Mesothelial cell of epicardium (in vitro differentiated cells): ENCODE measurements at places on chromosomes 6 and 20. TPM values are rescaled to one million over a fixed set of nuclear protein-coding genes. Genes with fewer than 3 reads are reported as not detected.
A peak's percentile ranks its signal among the peaks of the same experiment; 100 is the strongest.

Gene TMEM200A
- total RNA-seq, result 10.6 to 11.3 TPM (median 11.3 TPM) in 3 replicates

Gene MYCT1
- 1.6 to 2.3 TPM (median 2.0 TPM) in 3 replicates for total RNA-seq

Gene GABRR1
- total RNA-seq, result not detected in 3 replicates

DNA sequence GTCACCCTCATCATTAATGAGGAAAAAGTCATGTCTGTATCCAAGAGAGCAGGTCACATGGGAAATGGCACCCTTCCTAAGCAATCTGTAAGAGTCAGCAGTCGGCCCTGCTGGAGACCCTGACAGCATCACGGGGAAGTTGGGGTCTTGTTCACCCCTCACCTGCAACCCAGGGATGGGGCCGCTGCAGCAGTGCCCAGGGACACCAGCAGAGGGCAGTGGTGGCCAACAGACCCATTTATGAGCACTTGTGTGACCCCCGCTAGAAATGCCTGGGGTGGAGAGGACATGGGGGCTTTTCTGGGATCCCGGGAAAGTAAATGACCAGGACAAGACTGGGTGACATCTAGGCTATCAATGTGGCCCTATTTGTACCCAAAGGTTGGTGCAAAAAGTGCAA, 35.9 kb downstream of the ANKRD60 start:
- H3K4me3 ChIP-seq, result no peak overlapping the region
- no peaks in the 10 kb centered on the region for H3K4me1 ChIP-seq
- no peak overlapping the region for H3K27ac ChIP-seq

DNA sequence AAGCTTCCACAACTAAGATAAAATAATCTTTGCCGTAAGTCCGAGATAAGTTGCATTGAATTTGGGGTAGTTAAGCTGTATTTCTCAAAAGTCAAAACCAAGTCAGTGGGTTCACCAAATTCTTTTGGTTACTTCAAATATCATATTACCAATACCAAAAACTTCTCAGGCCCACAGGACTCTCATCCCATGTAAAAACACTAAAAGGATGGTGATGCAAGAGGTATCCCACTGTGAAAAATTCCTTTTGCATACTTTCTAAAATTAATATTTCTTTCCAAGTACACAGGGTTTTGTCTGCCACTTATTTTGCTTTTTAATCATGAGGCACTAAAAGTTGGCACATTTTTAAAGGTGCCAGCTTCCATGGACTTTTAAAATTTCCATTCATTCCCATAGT, 151.3 kb downstream of the GJA10 start:
- H3K36me3 ChIP-seq, result no peaks in the 10 kb centered on the region
- H3K4me3 ChIP-seq, result no peak overlapping the region
- H3K27ac ChIP-seq, result no peak overlapping the region
- H3K4me1 ChIP-seq, result peaks cover 2% of the 10 kb centered on the region

Gene LY6G6C
- total RNA-seq, result 0.89 to 1.4 TPM (median 1.3 TPM) in 3 replicates

GRCh38 chr6:107272246-107272645, 156.9 kb upstream of the BEND3 start:
- H3K4me1 ChIP-seq, result no peaks in the 10 kb centered on the region
- H3K36me3 ChIP-seq, result no peaks in the 10 kb centered on the region
- H3K27ac ChIP-seq, result no peak overlapping the region
- DNase-seq, result no peak
- H3K4me3 ChIP-seq, result no peak overlapping the region

DNA sequence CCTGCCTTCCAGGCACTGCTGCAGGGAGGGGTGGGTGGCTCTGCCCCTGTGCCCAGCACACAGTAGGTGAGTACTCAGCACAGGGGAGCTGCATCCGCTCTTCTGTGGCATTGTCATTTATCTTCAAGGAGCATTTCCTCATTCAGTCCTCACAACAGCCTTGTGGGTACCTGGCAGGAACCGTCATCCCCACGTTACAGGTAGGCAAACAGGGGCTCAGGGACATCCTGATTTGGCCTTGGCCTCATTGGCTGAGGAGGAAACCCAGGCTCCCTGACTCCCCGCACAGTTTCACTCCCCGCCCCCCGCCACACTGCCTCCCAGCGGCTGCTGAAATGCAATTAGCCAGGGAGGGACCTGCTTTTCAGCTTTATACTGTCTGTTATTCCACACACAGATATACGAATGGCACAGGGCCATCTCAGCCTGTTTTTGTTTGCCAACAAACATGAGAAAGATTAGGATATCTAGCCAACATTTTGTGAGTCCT, 24.2 kb upstream of the PNPLA1 start:
- no peaks in the 10 kb centered on the region for H3K27me3 ChIP-seq
- H3K36me3 ChIP-seq, result no peaks in the 10 kb centered on the region
- no peak for DNase-seq
- peaks cover 34% of the 10 kb centered on the region for H3K4me1 ChIP-seq

GRCh38 chr20:48544402-48545339, 283.1 kb downstream of the PREX1 start:
- peaks cover 35% of the 10 kb centered on the region for H3K4me1 ChIP-seq
- H3K27ac ChIP-seq, result no peak overlapping the region
- no peaks in the 10 kb centered on the region for H3K27me3 ChIP-seq
- H3K36me3 ChIP-seq, result peaks cover 2% of the 10 kb centered on the region

DNA sequence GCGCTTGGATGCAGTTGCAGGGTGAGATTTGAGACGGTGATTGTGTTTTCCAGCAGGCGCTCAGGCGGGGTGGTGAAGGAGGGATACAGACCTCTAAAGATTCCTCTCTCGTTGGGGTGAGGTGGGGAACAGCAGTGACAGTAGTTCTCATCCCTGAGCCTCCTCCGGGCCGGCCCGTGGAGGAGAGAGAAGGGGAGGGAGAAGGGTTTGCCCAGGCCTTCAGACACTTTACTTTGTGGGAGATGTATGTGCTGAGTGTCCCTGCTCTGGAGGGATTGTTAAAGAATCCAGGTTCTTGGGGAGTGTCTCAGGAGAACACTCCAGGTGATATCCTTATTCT, 41.0 kb downstream of the PSMB9 start:
- no peak for DNase-seq
- H3K4me1 ChIP-seq, result peaks cover 20% of the 10 kb centered on the region
- peak overlapping the region; percentile 99 for H3K4me3 ChIP-seq
- no peaks in the 10 kb centered on the region for H3K36me3 ChIP-seq

DNA sequence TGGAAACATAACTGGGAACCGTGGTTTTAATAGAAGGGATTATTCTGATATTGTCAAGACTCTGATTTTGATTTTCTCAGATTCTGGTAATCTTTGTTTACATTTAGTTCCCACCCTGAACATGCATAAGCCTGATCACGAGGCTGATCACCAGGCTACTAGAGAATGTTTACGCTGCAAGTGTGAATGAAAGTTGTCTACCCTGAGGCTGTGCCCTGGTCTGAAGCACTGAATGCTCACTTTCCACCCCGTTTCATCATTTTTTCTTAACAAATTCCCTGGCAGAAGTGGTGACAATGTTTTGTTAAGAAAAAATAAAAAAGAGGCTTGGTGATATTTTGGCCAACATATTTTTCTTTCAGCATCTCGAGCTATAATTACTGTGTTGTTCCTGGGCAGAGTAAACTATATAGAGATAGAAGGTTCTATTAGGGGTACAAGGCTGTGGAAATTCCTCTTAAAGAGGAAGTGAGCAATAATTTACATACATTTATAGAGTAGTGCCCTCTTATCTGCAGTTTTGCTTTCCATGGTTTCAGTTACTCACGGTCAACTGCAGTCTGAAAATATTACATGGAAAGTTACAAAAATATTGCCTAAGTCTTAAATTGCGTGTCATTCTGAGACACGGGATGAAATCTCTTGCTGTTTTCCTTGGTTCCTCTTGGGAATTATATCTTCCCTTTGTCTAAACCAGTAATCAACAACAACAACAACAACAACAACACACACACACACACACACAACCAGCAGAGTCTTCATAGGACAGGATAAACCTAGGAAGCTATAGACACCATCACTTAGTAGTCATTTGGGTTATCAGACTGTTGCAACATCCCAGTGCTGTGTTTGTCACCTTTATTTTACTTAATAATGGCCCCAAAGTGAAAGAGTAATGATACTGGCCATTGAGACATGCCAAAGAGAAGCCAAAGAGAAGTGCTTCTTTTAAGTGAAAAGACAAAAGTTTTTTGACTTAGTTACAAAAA, 566.6 kb upstream of the CITED2 start:
- peaks cover 22% of the 10 kb centered on the region for H3K4me1 ChIP-seq
- DNase-seq, result no peak
- H3K27me3 ChIP-seq, result no peaks in the 10 kb centered on the region
- H3K4me3 ChIP-seq, result no peak overlapping the region
- no peaks in the 10 kb centered on the region for H3K36me3 ChIP-seq

GRCh38 chr6:17486680-17487079, 93.3 kb downstream of the CAP2 start:
- H3K36me3 ChIP-seq, result peaks cover 11% of the 10 kb centered on the region
- H3K27me3 ChIP-seq, result no peaks in the 10 kb centered on the region
- H3K4me3 ChIP-seq, result no peak overlapping the region
- peaks cover 4% of the 10 kb centered on the region for H3K4me1 ChIP-seq

DNA sequence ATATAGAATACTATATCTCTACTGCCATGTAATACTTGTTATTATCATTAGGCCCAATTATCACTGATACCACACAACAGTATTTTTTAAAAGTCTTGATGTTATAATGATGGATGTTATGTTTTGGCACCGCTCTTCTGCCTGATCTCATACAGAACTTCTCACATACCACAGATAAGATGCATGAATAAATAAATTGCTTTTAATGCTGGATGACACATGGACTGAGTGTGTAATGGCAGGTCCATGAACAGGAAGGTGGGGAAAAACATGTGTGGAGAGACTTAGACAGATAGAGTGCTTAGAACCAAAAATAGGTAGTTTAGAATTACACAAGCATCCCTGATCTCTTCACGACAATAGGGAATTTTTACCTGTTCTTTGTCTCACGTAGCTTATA, 258.4 kb upstream of the MARCKS start:
- H3K27me3 ChIP-seq, result no peaks in the 10 kb centered on the region
- H3K27ac ChIP-seq, result no peak overlapping the region
- peaks cover 39% of the 10 kb centered on the region for H3K4me1 ChIP-seq

- no peaks in the 10 kb centered on the region for H3K36me3 ChIP-seq
- H3K27ac ChIP-seq, result no peak overlapping the region
- peaks cover 55% of the 10 kb centered on the region for H3K27me3 ChIP-seq
- H3K4me3 ChIP-seq, result no peak overlapping the region
- DNase-seq, result no peak
Measured at GRCh38 chr20:60236613-60237012, 278.4 kb downstream of the CDH26 start.

GRCh38 chr6:75493400-75494064, at the start of gene FILIP1:
FILIP1 (minus strand) TSS chr6:75493800; CDS start chr6:75414972, 78,828 bp downstream.
- H3K4me3 ChIP-seq, result peak within 1 kb of the TSS; percentile 66
- no peaks in the 10 kb centered on the region for H3K27me3 ChIP-seq
- peak within 1 kb of the TSS; percentile 90 for H3K27ac ChIP-seq
- H3K36me3 ChIP-seq, result no peaks in the 10 kb centered on the region
- H3K4me1 ChIP-seq, result peaks cover 73% of the 10 kb centered on the region
- no peak for DNase-seq

- H3K4me1 ChIP-seq, result peaks cover 32% of the 10 kb centered on the region
- H3K36me3 ChIP-seq, result peaks cover 6% of the 10 kb centered on the region
- H3K4me3 ChIP-seq, result no peak overlapping the region
- peak overlapping the region; percentile 37 for H3K27ac ChIP-seq
- no peaks in the 10 kb centered on the region for H3K27me3 ChIP-seq
- DNase-seq, result no peak
Measured at GRCh38 chr6:90536520-90536919, 50.4 kb downstream of the MAP3K7 start.

- no peaks in the 10 kb centered on the region for H3K4me1 ChIP-seq
- H3K27ac ChIP-seq, result no peak overlapping the region
- no peaks in the 10 kb centered on the region for H3K27me3 ChIP-seq
- no peak overlapping the region for H3K4me3 ChIP-seq
Measured at GRCh38 chr6:81366972-81367371, 385.5 kb downstream of the TENT5A start.

- H3K36me3 ChIP-seq, result no peaks in the 10 kb centered on the region
- peaks cover 27% of the 10 kb centered on the region for H3K4me1 ChIP-seq
- H3K27ac ChIP-seq, result no peak overlapping the region
Measured at GRCh38 chr6:15023448-15023847, 222.4 kb upstream of the JARID2 start.

DNA sequence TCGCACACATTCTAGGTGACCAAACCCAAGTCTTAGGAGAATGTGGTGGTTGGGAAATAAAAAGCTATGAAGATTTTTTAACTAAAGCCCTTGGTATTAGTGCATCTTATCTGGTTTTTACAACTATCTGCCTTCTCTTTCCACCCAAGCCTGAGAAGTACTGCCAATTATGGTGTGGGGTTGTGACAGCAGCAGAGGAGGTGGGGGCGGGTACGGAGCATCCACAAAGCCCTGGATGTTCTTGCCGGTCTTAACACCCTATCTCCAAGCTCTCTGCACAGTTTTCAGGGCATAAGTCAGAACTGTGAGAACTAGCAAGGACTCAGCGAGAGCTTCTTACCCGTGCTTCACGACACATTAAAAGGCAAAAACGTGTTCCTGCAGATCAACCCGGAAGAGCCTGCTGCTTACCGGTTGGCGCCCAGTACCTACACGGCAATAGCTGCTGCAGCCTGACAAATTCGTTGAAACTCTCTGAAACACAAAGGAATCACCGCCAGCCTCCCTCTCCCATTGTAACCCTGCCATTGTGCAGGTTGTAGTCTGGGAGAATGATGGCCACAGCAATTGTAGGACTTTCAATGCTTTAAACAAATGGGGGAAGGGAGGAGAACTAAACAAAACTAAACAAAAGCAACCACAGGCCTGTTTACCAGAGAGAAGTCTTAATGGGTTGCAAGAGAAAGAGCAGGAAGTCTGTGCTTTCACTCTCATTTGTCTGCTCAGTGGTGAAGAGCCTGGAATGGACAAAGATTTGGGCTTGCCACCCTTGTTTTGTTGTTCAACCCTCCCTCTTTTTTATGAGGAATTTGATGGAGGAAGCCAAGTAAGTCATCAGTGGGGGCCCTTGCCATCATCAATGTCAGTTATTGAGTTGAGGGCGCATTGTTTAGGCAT, 461.0 kb upstream of the JARID2 start:
- H3K4me3 ChIP-seq, result no peak overlapping the region
- no peaks in the 10 kb centered on the region for H3K36me3 ChIP-seq
- H3K4me1 ChIP-seq, result peaks cover 21% of the 10 kb centered on the region
- H3K27me3 ChIP-seq, result peaks cover 11% of the 10 kb centered on the region
- no peak for DNase-seq

GRCh38 chr6:47455533-47456209, 21.9 kb upstream of the CD2AP start:
- H3K36me3 ChIP-seq, result no peaks in the 10 kb centered on the region
- no peak overlapping the region for H3K4me3 ChIP-seq
